ENCODE measurements at places on chromosomes 4 and X.

- DNase-seq, result no peak
Observed at GRCh38 chr4:37324546-37324945, 80.0 kb downstream of the NWD2 start.

DNA sequence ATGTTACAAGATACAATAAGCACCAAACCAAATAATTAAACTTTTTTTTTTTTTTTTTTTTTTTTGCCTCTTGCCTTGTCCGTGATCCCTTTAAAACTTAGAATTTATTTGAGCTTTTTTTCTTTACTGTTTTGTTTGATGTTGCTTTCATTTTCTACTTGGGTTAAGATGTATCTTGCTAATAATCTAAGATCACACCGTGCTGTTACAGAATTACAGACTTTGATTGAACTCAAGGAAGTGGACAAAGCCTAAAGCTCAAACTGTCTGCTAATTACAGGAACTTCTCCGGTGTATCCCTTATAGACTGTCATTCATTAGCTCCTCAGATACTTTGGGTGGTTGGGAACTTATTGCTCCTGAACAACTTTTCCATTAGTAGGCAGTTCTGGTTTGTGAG is 26.5 kb downstream of the STIM2 start:
- DNase-seq, result no peak

DNA sequence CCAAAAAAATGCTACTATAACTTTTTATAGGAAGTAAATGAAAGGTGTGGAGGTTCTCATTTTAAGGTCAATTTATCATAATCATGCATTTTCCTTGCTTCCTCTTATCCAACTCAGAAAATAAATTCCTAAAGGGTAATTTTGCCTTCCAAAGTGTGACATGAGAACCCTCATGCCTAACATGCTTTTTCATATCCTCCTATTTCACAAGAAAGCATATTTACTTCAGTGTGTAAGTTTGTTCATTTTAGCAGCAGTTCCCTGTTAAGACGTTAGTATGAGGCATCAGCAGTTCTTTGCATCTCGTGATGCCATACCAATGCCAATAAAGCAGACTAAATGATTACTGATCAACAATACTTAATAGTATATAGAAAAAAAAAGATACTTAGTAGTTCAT is 18.4 kb downstream of the WDFY3 start:
- DNase-seq, result no peak

- no peak for DNase-seq
Observed at GRCh38 chr4:27218013-27218412, 357.4 kb downstream of the STIM2 start.

DNA sequence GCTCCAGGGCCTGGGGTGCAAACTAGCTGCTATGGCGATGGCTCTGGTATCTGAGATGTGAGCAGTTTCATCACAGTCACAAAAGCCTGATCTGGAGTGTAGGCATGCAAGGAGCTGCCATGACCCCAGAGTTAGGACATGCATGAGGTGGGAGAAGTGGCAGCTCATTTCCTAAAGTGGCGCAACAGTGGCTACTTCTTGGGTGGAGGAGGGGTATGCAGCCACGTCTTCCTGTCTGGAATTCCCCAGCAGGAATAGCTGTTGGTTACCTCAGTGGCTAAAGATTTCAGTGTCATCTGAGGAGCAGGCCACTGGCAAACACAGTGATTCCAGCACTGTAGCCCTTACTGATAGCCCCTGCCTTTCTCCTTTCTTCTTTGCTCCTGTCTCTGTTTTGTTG is 1382.5 kb downstream of the C4orf33 start:
- no peak for DNase-seq

DNA sequence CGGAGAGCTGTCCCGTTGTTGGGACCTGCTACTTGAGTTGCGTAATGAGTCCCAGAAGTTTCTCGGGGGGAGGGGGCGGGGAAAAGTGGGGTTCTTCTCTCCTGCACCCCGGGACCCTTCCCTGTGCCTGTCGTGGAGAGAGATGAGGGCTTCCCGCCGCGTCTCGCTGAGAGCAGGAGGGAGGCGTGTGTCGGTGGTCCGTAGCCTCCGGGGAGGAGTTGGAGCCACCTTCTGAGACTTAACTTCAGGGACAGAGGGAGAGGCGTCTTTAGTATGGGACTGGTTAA is 698 bp downstream of the AFF1 start:
- DNase-seq, result no peak

Data from activated T-cell treated with anti-CD3 and anti-CD28 coated beads for 24 hours (primary cell).